ENCODE measurements at places on chromosomes 3 and 15.

- no peak for DNase-seq
Measured at GRCh38 chr3:101984356-101984755, 135.0 kb downstream of the NFKBIZ start.

GRCh38 chr3:15342246-15342645, 9.9 kb upstream of the SH3BP5 start:
- DNase-seq, result no peak

DNA sequence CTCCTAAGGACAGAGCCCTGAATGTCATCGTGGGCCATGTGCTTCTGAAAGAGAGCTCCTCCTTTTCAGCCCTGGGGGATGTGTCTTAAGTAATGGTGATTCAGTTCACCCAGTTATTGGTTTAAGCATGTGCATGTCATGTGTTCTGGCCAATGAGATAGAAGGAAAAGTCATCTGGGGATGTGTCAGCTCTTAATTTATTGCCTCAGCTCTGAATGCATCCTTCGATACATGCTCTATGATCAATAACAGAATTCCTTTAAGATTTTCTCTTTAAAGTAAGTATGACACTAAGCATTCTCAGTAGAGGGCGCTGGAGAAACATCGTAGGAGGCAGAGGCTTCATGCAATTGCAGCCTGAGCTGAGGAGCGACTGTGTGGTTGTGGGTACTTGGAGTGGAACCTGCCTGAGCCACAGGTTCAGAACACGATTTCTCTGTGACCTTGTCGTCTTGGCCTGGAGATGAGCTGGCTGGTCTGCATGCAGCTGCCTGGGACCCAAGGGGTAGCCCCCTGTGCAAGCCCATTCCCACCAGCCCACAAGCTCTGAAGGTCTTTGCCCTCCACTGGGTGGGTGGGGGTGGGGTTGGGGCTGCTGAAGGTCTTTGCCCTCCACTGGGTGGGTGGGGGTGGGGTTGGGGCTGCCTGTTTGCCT, 69.5 kb downstream of the C3orf38 start:
- peak; percentile 66 for DNase-seq

GRCh38 chr3:156738251-156738650, 63.9 kb downstream of the TIPARP start:
- DNase-seq, result no peak

GRCh38 chr3:557972-558371, 361.4 kb downstream of the CHL1 start:
- DNase-seq, result no peak

DNA sequence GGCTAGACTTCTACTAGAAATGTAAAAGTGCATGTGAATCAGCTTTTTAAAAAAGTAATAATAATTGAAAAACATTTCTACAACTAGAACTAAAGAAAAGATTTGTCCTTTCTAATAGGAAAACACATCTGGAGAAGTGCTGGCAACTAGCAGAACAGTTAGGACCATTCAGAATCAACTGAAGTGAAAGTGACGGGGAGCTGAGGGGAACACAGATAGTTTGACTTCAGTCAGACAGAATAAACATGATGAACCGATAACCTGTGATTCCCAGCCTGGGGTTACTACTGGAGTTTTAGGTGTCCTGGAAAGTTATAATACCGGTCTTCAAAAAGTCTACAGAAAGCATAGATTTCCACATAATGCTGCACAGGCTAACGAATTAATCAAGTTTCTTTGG, 28.1 kb downstream of the OPA1 start:
- DNase-seq, result no peak

DNA sequence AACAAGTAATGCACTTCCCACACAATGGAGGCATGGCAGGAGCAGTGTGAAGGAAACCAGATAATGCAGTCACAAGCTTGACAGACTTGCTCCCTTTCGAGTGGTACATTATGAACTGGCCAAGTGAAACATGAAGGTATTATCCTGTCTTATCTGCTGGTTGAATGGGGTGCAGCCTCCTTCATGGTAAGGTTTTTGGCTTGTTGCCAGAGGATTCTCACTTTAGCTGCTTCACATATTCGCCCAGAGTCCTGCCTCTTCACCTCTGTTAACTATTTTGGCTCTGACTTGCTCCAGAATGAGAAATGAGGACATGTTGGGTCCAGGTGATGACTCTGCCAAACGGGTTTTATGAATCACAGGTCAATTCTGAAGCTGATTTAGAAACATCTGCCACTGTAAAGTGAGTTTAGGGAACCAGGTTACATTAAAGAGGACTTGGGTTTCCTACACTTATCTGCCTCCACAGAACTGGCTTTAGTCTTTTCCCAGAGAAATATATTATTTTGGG, 19.5 kb upstream of the CCDC39 start:
- DNase-seq, result no peak

Data from H1 (cell line).